ENCODE measurements at places on chromosomes 16 and 17.

DNA sequence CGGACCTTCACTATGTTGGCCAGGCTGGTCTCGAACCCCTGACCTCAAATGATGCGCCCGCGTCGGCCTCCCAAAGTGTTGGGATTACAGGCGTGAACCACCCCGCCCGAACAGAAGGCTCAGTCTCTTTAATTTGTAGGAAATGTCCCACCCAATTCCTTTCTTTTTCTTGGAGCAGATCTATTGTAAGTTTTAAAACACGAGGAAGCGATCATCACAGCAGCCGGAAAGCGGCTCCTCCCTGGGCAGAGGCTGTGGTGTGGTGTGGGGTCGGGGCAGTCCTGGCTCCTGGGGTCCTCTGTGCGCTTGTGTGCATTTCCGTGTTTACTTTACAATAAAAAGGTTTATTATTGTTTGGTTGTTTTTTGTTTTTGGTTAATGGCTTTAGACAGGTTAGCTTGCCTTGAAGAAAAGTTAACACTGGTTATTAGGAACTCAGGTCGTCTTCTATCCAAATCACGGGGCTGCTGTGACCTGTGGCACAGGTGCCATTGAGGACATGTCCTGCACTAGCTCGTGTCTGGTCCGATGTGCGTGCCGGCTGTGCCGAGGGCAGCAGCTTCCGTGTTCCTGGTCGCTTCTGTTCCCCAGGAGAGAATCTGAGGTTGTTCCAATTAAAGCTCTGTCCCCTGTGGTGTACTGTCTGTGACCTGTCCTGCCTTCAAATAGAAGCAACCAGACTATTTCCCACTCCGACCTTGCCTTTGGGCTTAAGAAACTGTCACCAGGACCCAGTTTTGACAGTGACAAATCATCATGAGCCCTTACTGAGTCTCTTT is 83.1 kb downstream of the SEC14L1 start:
- no peak for DNase-seq

DNA sequence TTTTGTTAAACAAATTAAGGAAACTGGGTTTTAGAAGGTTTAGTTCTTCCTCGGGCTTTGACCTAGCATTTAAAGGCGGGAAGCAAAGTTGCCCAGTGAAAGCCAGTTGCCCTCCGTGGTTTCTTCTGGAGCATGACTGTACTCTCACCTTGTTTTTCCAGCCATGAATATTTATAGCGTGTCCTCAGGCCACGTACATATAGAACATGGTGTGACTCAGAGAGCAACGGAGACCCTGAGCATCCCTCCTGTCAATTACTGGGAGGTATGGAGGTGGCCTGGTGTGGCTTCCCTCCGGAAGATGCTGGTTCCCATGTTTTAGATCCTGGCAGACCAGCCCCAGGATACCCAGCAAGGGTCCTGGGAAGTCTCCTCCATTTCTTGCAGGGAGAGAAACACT is 48.4 kb downstream of the AKAP1 start:
- DNase-seq = no peak

- DNase-seq = peak; percentile 40
These were observed 22.9 kb upstream of the DNAJA2 start for GRCh38 chr16:46996391-46996790.

DNA sequence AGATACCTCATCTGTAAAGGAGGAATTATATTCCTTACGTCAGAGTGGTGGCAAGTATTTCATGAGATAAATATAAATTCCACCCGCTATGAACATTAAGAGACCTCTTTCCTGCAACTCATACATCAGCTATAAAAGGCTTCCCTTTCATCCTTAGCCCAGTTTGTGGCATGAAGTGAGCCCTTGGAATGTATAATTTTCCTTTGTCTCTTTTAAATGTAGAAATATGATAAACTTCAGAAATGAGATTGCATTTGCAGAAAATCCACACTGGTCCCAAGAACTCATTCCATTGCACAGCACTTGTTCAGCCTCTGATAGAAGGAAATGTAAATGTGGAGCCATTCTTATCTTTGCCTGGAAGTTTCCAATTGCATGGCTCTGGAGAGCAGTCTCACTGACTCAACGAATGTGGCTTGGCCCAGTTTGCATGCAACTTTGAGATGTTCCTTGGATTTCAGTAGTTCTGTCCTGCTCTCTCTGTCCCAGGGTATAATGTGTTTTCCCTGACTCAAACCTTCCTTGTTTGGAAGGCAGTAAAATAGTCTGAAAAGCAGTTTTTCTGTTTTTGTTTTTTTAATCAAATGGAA is 746.4 kb downstream of the CDH11 start:
- DNase-seq = no peak

DNA sequence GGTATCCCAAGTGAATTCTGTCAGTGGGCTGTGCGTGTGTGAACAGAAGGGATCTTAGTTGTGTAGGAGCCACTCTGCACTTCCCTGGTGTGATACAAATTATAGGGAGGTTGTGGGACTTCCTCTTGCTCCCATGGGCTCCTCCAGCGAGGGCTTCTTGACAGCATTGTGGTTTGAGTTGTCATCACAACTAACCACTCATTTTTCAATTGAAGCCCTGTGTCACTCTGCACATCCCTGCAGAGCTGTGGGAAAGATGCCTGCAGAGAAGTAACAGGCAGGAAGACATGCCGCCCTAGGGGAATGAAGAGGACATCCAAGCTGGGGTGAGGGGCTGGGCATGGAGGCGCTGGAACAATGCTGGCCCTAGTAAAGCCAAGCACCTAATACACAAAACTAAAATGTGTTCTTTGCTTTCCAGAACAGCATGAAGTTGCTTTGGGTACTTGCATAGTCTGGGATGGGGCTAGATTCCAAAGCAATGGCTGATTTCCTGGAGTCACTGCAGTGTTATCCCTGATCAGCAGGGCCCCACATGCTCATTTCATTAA is 692.5 kb downstream of the TOX3 start:
- no peak for DNase-seq

DNA sequence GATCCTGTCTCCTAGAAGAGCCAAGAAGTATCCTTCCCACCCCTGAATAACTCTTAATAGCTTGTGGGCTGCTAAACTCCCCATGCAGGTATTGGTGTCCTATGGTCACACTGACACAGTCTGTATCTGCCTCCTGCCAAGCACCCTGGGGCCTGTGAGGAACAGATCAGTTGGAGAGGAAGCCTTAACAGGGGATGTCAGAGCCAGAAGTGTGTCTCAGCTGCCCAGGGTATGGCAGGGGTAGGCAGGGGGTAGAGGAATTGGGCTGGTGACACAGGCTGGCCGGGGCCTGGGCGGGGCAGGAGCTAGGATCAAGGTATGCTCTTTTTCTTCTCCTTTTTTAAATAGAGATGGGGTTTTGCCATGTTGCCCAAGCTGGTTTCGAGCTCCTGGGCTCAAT is 44.7 kb downstream of the DDX19A start:
- DNase-seq = no peak

DNA sequence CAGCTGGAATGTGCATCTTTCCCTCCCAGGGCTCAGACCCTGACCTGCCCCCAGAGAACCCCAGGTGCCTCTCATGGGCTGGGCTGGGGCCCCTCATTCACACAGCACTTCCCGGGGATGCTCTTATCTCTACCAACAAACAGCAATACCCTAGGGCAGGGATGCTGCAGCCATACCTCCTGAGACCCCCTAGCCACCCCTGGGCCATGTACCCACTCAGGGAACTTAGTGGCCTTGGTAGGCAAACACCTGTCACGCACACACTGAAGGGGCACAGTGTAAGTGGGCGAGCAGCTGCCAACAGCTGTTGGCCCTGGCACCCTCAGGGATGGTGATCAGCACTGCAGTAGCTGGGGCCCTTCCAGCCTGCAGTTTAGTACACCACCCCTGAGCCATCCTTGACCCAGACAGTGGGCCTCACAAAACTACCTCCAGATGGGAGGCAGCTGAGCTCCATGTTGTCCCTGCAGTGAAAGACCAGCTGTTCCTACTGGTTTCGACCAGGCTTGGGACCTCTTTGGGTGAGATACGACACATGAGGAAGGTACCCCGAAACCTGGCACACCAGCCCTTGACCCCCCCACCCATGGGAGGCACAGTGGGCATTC is 1723.6 kb downstream of the TP53TG3F start:
- DNase-seq = no peak

- DNase-seq = peak; percentile 24
These were observed 492.3 kb downstream of the NPIPA7 start for GRCh38 chr16:16871196-16871595.
